Endothelial cell (in vitro differentiated cells): ENCODE measurements at places on chromosomes 6 and 20. TPM values are rescaled to one million over a fixed set of nuclear protein-coding genes. Genes with fewer than 3 reads are reported as not detected.

Gene C20orf204
- total RNA-seq = 14.2 TPM

Gene PRSS16
- total RNA-seq = 6.1 TPM

Gene LHFPL5
- not detected for total RNA-seq

Gene OPRL1
- 10.2 TPM for total RNA-seq

Gene GJA10
- total RNA-seq = not detected

Gene TRIM40
- not detected for total RNA-seq

Gene PSORS1C1
- 0.54 TPM for total RNA-seq

Gene CTCFL
- 0.21 TPM for total RNA-seq

Gene SPAG4
- 15.2 TPM for total RNA-seq

Gene CST9L
- total RNA-seq = not detected

Gene BTNL2
- not detected for total RNA-seq

Gene TPD52L1
- total RNA-seq = 118 TPM

Gene RAET1G
- 3.8 TPM for total RNA-seq

Gene SLC24A3
- 0.15 TPM for total RNA-seq

Gene XKR7
- total RNA-seq = 0.23 TPM

Gene FOXO3
- 34.6 TPM for total RNA-seq
